ENCODE measurements at places on chromosomes 11 and 22. TPM values are rescaled to one million over a fixed set of nuclear protein-coding genes. Genes with fewer than 3 reads are reported as not detected.

KRTAP5-8 gene
- 0.34 TPM for total RNA-seq

SPI1 gene
- total RNA-seq, result 188 TPM

PAX6 gene
- not detected for total RNA-seq

DNA sequence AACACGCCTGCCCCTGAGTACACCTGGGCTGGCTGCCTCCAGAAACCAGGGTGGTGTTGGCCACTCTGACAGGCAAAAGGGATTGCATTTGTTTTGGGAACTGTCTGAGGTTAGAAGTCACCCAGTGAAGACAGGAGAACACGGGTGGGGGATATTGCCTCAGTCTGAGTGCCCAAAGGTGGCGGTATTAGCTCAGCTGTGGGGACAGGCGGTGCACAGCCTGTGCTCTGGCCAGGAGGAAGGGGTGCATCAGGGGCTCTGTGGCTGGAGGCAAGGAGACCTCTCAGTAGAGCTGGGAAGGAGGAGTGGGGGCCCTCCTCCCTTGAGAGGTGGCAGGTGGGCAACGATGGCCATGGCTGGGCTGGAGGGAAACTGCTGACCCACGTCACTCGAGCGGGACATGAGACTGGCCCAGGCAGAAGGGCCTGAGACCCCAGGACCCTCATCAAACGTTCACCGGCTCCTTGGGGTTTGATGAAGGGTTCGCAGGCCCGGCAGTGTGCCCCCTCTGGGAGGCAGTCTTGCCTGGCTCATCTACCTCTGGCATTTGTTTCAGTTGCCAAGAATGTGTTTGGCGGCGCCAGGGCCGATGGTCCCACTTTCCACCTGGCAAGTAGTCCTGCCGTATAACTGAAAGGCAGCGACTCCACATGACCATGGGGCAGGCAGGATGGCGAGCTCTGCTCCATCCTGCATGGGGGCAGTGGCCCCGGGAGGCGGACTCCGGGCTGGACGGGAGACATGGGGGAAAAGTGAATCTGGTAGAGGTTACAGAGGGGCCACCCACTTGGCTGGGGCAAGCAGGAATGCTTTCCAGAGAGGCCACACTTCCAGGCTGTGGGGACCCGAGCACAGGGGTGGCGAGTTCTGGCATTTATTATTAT lies 52.8 kb upstream of the SMIM38 start:
- H3K27ac ChIP-seq, result no peak overlapping the region
- peak; percentile 69 for DNase-seq
- H3K4me1 ChIP-seq, result no peaks in the 10 kb centered on the region
- no peaks in the 10 kb centered on the region for H3K36me3 ChIP-seq

DNA sequence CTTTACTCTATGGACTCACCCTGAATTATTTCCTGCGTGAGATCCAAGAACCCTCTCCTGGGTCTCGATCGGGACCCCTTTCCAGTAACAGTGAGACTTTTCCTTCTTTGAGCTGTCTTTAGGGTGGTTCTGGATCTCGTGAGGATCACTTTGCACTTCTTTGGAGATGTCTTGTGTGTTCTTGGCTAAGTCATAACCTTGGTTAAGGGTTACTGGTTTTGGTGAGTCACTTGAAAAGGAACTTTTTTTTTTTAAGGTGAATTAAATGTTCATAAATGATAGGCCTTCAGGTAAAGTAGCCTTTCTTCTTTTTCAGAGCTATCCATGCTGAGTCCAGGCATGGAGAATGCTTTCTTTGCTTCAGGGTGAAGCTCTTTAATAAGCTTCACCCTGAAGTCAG lies 19.4 kb upstream of the GSTP1 start:
- no peaks in the 10 kb centered on the region for H3K27me3 ChIP-seq
- H3K36me3 ChIP-seq, result no peaks in the 10 kb centered on the region
- H3K27ac ChIP-seq, result peak overlapping the region; percentile 82
- H3K4me3 ChIP-seq, result no peak overlapping the region
- DNase-seq, result no peak
- no peaks in the 10 kb centered on the region for H3K4me1 ChIP-seq

DNA sequence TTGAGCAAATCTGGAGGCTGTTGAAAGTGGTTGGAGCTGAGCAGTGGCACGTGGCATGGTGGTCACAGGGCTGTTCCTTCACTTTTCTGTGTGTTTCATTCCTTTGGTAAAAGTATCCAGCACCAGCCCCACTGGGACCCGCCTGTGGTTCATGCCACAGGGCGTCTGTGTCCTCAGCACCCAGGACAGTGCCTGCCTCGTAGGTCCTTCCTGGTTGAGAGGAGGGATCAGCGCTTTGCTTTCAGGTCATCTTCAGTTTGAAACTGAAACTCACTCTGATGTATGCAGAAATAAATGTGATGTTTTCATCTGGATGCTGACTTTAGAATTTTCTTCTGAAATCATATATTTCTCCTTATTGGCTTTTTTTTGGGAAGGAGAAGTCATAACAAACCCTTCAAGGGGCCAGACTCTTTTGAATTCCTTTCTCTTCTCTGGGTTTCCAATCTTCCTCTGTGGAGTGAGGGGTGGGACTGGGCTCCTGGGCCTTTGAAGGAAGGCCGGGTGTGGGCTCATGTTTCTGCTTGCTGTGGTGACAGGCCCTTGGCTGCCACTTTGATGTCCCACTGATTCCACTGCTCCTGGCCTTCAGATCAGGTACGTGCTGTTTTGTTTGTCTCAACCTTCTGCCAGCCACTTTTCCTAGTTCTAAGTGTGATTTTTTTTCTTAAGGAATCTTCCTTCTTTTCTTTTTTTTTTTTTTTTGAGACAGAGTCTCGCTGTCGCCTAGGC lies 26.2 kb downstream of the TBC1D22A start:
- H3K27ac ChIP-seq, result no peak overlapping the region
- no peak overlapping the region for H3K4me3 ChIP-seq
- no peak for DNase-seq
- peaks cover 15% of the 10 kb centered on the region for H3K4me1 ChIP-seq

GRCh38 chr22:49533886-49534285 lies 293.8 kb downstream of the BRD1 start:
- H3K27ac ChIP-seq, result no peak overlapping the region
- H3K4me3 ChIP-seq, result no peak overlapping the region
- H3K4me1 ChIP-seq, result no peaks in the 10 kb centered on the region
- H3K36me3 ChIP-seq, result no peaks in the 10 kb centered on the region
